ENCODE measurements at places on chromosomes 4 and X.

- DNase-seq, result no peak
Measured at GRCh38 chrX:319579-320125, 1.1 kb upstream of the GTPBP6 start.

DNA sequence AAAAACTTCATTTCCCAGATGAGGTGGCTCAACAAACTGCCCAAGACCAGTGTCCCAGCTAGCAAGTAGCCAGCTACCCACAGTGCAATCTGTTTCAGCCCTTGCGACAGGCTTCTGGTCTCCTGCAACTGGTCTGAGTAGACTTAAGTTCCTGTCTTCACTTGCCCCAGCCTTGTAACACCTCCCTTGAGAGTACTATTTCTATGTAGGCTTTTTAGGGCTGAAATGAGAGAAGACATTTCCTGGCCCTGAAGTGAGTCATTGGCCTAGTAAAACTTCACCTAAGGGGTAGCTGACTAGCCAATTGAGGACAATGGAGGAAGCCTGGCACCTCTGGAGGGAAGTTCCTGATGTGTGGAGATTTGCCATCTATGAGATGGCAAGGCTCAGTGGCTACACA is 80.1 kb upstream of the STIM2 start:
- DNase-seq, result no peak

DNA sequence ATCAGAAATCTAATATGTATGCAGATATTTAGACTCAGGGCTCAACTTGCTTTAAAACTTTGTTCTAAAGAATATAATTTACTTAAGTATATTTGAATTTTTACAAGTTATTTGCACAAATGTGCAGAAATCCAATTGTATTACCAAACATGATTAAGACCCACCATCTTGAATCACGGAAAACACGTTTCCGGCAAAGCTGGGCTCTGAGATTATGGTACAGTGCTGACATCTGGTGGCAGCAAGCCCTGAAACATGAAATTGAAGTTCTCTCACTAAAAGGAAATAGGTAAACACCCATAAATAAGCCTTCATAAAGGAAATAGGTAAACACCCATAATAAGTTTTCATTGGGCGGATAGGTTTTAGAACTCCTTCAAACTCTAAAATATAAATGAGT is 98.3 kb upstream of the MAOA start:
- DNase-seq, result peak; percentile 65

- DNase-seq, result no peak
Measured at GRCh38 chrX:108165383-108166111, 74.0 kb downstream of the ATG4A start.

GRCh38 chr4:124025428-124025827 is 628.8 kb downstream of the SPRY1 start:
- DNase-seq, result no peak

- DNase-seq, result no peak
Measured at GRCh38 chr4:75432683-75433082, 81.5 kb downstream of the RCHY1 start.

DNA sequence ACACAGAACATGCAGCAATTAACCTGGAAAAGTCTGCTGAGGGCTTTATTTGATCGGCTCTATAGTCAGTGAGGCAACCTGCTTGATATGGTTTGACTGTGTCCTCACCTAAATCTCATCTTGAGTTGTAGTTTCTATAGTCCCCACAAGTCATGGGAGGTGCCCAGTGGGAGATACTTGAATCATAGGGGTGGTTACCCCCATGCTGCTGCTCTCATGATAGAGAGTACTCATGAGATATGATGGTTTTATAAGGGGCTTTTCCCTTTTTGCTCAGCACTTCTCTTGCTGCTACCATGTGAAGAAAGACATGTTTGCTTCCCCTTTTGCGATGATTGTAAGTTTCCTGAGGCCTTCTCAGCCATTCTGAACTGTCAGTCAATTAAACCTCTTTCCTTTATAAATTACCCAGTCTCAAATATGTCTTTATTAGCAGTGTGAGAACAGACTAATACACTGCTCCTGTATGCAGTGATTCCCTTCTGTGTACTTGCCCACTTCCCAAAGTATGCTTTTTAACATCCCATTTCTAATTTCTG is 78.2 kb downstream of the NPFFR2 start:
- DNase-seq, result no peak

GRCh38 chrX:136035663-136036062 is 50.4 kb downstream of the SLC9A6 start:
- no peak for DNase-seq

DNA sequence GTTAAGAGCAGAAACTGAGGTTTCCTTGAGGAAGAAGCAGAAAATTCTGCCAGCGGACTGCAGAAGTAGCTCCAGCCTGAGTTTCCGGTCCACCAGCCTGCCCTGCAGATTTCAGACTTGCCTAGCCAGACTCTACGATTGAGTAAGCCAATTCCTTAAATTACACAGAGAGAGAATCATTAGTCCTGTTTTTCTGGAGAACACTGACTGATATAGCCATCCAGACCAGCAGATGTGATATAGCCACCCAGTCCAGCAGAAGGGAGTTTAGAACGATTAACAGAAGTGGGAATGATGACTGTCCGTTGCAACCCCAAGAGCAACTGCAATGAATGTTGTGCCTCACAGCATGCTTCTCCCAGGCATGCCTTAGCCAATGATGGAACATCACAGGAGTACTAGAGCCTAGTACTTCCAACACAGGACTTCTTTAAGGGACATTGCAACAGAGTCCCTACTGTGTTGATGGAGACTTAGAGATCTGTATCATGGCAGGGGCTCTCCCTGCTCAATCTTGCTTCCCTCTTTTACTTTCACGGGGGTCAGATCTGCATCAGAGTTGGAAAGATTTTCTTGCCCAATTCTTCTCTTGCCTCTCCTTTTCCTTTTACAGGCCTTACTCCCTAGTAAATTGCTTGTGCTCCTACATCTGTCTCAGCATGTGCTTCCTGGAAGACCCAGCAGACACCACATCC is 264.6 kb upstream of the CLNK start:
- no peak for DNase-seq

DNA sequence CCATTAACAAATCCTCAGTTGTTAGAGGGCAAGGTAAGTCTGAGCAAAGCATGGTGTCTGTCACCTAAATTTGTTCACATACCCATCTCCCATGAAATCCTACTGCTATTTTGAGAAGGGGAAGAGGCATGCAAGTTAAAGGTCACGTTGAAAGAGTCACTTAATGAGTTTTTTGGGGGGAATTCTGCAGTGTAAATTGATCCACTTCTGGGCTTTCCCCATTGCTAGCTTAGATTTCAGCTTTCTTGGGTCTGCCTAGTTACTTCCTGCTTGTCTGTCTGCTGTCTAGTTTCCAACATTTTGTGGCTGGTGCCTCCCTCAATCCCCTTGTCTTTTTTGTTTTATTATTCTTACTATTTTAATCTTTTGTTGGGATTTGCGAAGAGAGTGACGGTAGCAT is 32.0 kb downstream of the CEP135 start:
- DNase-seq, result no peak

GRCh38 chr4:590313-590841 is 14.3 kb upstream of the TMEM271 start:
- DNase-seq, result no peak

DNA sequence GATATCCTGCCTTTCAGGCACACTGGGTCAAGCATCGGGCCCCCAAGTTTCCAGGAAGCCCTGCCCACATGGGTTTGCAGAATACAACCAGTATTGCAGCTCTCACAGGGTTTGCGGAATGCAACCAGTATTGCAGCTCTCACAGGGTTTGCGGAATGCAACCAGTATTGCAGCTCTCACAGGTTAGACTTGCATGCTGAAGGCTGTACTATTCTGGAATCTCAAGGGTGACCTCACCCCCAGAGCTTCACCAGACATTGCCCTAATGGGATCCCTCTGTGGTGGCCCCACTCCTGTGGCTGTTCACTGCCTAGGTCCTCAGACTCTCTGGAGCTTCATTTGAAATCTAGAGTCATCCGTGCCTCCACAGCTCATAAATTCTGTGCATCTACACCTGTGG is 640.7 kb upstream of the ATOH1 start:
- DNase-seq, result no peak

GRCh38 chr4:163976588-163976987 is 482.1 kb downstream of the TMA16 start:
- no peak for DNase-seq

GRCh38 chr4:25523405-25523804 is 132.2 kb upstream of the SLC34A2 start:
- no peak for DNase-seq

DNA sequence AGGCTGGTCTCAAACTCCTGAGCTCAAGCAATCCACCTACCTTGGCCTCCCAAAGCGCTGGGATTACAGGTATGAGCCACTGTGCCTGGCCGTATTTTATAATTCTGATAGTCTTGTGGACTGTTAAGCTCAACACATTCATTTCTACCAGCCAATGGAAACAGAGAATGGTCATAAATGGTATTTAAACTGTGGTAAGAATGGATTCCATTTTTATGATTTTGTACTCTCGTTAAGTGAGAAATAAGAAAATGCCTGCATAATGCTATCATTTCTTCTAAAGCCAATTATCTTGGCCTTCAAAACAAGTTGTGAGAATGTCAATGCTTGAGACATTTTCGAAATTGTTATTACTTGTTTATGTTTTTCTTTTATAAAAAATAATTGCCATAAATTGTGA is 321.0 kb downstream of the IL15 start:
- no peak for DNase-seq

DNA sequence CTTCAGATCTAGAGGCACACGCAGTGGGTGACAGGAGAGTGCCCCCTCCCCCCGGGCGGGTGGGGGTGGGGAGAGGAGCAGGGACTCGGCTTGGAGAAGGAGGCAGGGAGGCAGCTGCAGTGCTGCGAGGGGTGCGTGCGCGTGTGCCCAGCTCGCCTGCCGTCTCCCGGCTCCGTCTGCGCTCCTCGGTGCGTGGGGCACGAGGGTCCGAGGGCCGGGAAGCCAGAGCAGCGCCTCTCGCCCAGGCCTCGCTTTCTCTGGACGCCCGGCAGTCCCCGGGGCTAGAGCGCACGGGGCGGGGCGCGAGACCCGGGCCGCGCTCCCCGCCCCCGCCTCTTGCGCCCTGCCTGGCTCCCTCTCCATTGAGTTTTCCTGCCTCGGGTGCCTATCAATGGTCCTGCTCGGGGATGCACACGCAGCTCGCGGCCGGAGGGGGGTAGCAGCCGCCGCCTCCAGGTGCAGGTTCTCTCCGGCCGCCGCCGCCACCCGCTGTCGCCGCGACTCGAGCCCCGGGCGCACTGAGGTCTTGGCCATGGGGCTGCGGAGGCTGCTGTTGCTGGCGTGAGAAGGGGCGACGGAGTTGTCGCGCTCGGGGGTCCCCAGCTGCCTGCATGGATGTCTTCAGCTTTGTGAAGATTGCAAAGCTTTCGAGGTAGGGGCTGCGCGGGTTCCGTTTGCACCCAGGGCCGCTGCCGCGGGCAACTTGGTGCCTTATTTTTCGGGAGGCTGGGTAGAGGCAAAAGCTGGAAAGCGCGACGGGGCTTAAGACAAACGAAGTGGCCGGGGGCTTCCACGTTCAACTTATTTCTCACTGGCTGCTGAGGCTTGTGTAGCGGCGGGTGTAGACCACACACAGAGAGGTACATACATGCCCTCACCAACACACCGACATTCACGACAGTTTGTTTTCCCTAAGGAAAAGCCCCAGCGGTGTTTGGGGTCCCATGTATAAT is at the start of gene FRMPD4:
Gene FRMPD4, plus strand, starts transcription at position 113 of the 953 bp plus-strand sequence. Its CDS starts 499 bp downstream, at position 612.
- no peak for DNase-seq

DNA sequence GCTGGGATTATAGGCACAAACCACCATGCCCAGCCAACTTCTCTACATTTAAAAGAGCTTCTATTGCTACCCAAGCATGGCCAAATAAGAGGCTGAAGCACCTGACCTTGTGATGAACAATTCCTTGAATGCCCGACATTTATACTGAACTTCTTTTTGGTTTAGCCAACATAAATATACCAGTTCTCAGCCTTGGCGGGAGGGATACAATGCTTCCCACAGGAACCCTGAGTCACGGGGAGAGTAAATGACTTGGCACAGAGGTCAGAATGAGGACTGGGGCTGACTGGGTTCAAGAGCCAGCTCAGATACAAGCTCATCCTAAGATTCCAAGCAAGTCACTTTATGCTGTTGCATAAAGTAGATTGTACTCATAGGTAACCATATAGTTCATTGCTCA is 6.1 kb downstream of the HOPX start:
- no peak for DNase-seq

- no peak for DNase-seq
Measured at GRCh38 chrX:117972711-117973109, 143.9 kb downstream of the KLHL13 start.

DNA sequence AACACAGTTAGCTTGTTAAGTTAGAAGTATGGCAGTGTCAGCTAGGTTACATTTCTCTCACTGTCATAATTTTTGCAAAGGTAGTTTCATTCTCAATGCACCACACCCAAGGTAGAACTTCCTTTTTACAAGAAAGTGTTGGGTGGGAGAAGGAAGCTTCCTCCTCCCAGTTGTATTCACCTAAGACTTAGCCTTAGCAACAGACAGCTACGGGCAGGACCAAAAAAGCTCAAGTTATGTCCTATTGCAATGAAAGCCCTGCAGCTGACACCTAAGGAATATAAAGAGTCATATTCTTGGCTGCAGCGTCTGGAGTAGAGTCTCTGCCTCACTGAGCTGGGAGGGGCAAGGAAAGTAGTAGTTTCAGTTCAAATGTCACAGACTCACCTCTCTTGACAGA is 25.1 kb upstream of the PRDM8 start:
- DNase-seq, result no peak

All from activated CD4-positive, alpha-beta T cell treated with anti-CD3 and anti-CD28 coated beads for 48 hours (primary cell).